ENCODE measurements at places on chromosomes 4 and X. TPM values are rescaled to one million over a fixed set of nuclear protein-coding genes. Genes with fewer than 3 reads are reported as not detected.

- no peak for DNase-seq
These were observed 179.0 kb downstream of the SPCS3 start for GRCh38 chr4:176498617-176499256.

DNA sequence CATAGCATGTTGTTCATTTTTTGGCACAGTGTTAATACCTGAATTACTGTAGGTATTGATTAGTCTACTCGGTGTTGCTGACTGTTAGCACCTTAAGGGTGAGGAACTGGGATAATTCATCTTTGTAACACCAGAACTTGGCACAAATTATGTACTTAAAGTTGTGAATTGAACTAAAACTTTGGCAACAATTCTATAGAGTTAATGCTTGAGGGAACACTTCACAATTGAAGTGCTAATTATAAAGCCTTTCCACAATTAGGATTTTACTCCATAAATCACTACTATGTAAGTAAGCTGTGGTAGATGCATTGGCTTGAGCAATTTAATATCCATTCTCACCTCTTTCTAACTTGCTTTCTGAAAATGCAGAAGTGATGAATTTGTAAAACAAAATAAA lies 686.7 kb downstream of the PDHA2 start:
- DNase-seq = no peak

Gene HSD17B11
- total RNA-seq = 29.8 TPM

Gene JADE3
- total RNA-seq = 1.8 TPM

DNA sequence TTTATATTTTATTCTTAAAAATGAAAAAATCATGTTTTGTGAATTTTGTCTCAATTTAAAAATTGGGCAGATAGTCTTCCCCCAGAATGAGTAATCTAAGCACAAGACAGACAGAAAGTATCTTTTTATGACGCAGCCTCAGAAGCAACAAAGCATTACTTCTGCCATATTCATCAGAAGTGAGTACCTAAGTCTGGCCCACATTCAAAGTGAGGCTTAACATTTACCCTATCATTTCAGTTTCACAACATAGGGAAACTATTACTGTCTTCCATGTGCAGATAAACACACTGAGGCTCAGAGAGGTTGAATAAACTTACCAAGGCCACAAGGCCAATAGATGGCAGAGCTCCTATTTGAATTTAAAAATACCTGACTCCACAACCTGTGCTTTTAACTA lies 4.4 kb upstream of the PRDX4 start:
- DNase-seq = no peak

DNA sequence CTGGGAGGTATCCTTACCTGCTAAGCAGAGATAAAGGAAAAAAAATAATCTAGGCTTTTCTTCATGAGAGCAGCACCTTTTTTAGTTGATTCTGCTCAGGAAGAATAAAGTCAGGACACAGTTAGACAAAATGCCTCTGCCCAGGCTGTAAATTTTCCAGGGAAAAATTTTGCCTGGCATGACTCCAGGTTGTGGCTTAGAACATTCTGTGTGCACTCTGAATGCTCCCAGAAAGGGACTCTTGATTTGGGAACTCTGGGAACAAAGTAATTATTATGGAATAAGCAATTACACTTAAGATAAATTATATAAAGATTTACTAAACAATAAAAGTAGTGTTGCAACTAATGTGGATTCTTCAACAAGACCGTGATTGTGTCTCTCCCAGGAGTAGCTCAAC lies 826.2 kb upstream of the TENM3 start:
- DNase-seq = no peak

DNA sequence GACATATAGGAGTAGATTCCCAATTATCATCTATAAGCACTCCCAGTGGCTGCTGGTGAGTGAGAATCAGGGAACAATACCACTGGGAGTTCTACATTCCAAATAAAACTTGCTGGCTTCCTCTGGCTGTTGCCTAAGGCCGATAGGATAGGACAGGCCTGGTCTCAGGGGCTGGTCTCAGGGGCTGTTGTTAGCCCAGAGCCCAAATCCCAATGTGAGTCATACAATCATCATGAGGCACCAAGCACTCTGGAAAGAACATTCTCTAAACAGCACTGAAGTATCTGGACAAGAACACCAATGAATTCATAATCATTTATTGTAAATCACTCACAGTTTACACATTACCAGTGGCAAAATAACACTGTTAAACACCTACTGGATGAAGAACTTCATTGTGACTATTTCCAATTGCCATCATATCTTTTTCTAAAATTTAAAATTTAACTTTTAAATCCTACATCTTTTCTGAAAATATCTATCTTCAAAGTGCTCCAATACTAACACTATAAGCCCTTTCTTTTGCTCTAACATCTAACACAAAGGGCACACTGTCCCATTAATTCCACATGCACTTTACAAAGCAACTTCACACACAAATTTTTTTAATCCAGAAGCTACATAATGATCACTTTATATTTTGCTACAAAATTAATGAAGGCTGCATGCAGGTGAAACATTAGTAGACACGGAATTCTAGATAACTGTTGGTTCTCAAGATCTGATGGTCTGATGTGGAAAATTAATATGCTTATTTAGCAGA lies 67.6 kb upstream of the TMEM150C start:
- no peak for DNase-seq

DNA sequence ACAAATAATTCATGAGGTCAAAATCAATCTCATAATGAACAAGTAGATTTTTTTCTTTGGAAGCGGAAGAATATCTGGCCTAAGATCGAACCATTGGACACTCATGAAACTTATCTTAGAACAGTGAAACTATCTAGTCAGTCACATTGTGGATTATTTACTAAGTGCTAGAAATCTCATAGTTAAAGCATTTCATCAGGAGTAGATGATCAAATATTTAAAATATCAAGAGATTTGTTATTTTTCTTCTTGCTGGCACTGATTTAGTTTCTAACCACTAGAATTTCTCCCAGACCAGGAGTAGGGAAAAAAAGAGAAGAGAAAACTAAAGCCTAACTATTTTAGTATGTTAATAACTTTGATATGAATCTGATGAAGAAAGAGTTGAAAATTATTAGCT lies 105.5 kb downstream of the SHROOM3 start:
- no peak for DNase-seq

DNA sequence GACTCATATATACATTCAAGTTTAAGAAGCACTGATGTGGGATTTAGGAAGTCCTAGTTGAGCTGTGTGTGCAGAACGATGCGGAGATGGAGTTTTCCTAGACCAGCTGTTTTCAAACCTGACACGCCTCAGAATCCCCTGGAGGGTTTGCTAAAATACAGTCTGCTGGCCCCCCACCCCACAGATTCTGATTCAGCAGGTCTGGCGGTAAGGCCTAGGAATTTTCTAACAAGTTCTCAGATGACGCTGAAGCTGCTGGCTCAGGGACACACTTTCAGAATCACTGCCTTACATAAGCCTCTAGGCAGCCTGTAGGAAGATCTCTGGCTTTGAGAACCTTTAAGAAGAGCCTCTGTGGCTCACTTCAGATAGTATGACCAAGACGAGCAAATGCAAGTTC lies 73.1 kb downstream of the PHEX start:
- no peak for DNase-seq

Gene ESX1
- not detected for total RNA-seq

Gene NUDT11
- total RNA-seq = 1.7 TPM

Gene GABRB1
- total RNA-seq = 0.53 TPM

Gene PIGA
- 54.6 TPM for total RNA-seq

DNA sequence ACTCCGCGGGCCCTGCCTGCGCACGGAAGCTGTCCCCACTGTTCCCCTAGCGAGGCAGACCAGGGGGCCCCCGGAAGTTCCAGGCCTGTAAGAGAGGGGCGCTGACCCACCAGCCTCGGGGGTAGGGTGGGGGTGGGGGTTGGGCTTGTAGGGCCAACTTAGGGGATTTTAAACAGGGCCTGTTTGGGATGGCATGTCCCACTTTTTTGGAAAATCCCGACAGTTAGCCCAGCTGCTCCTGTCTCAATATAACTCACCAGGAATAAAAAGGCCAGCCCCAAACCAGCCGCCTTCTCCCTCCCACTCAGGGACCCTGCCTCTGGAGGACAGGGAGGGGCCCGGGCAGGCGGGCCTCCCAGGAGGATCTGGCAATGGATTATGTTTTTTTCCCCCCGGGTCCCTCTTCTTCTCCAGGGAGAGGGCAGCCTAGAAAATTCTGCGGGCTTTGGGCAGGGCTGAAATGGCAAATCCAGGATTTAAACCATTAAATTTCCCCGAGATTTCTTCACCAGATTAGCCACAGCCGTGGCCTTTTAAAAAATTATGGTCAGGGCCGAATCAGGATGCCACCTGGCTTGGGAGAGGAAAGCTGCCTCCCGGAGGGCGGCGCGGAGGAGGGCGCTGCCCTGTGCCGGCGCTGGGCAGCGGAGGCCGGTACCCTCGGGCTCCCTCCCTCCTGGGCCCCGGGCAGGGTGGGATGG lies 957 bp downstream of the PPP2R2C start:
- no peak for DNase-seq

Gene GJB1
- total RNA-seq = not detected

GRCh38 chr4:15010038-15010585 lies 7.8 kb downstream of the CPEB2 start:
- DNase-seq = no peak

GRCh38 chrX:150696866-150697265 lies 3.7 kb downstream of the MTMR1 start:
- DNase-seq = no peak

Gene ARAP2
- total RNA-seq = 12.2 TPM

GRCh38 chrX:131901546-131901945 lies 121.6 kb upstream of the STK26 start:
- no peak for DNase-seq

Data from ascending aorta (tissue), 2 donors.